ENCODE measurements at places on chromosomes 12 and 14. TPM values are rescaled to one million over a fixed set of nuclear protein-coding genes. Genes with fewer than 3 reads are reported as not detected.

The KRT6A gene
- 0.95 TPM for total RNA-seq

The CCDC60 gene
- 1.7 TPM for total RNA-seq

The SLC17A8 gene
- total RNA-seq = not detected

The TRMT5 gene
- 14.8 TPM for total RNA-seq

The CCDC177 gene
- not detected for total RNA-seq

The PTCSC3 gene
- not detected for total RNA-seq

The LUM gene
- total RNA-seq = 128 TPM

The ACTR6 gene
- 26.6 TPM for total RNA-seq

The DHRS2 gene
- 2.1 TPM for total RNA-seq

The ARHGAP9 gene
- total RNA-seq = 2.5 TPM

The RNASE3 gene
- not detected for total RNA-seq

The ERGIC2 gene
- total RNA-seq = 81.5 TPM

The BEGAIN gene
- 0.54 TPM for total RNA-seq

The USP44 gene
- 4.3 TPM for total RNA-seq

The SPX gene
- total RNA-seq = 19.8 TPM

The NPC2 gene
- 134 TPM for total RNA-seq

The TAC3 gene
- 1.3 TPM for total RNA-seq

The ITGB7 gene
- total RNA-seq = 1.3 TPM

All from astrocyte (in vitro differentiated cells and primary cell).